ENCODE measurements at places on chromosomes 11 and 22. TPM values are rescaled to one million over a fixed set of nuclear protein-coding genes. Genes with fewer than 3 reads are reported as not detected.
A peak's percentile ranks its signal among the peaks of the same experiment; 100 is the strongest.

- no peak for DNase-seq
Observed at GRCh38 chr22:17699696-17700340, 61.3 kb downstream of the BCL2L13 start.

DNA sequence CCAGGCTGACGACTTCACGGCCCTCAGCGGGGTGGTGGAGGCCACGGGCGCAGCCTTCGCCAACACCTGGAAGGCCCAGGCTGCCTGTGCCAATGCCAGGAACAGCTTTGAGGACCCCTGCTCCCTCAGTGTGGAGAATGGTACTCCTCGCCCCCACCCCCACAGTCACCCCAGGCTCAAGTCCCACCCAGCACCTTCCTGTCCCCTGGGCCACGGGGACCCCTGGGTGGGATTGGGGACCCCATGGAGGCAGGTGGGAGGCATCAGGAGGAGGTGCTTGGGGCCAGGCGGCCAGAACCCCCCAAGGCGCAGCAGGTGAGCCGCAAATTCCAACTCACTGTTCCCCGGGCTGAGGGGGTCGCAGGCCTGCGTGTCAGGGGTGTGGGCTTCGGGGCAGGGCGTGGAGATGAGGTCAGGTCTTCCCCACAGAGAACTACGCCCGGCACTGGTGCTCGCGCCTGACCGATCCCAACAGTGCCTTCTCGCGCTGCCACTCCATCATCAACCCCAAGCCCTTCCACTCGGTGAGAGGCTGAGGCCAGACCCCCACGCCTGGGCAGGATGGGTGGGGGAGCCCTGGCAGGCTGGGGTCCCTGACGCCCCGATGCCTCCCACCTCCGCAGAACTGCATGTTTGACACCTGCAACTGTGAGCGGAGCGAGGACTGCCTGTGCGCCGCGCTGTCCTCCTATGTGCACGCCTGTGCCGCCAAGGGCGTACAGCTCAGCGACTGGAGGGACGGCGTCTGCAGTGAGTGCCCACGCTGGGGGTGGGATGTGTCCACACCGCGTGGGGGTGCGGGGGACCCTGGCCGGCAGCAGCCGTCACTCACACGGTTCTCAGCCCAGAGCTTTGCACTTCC, 9.4 kb downstream of the MUC5B start:
- DNase-seq = peak; percentile 62

DNA sequence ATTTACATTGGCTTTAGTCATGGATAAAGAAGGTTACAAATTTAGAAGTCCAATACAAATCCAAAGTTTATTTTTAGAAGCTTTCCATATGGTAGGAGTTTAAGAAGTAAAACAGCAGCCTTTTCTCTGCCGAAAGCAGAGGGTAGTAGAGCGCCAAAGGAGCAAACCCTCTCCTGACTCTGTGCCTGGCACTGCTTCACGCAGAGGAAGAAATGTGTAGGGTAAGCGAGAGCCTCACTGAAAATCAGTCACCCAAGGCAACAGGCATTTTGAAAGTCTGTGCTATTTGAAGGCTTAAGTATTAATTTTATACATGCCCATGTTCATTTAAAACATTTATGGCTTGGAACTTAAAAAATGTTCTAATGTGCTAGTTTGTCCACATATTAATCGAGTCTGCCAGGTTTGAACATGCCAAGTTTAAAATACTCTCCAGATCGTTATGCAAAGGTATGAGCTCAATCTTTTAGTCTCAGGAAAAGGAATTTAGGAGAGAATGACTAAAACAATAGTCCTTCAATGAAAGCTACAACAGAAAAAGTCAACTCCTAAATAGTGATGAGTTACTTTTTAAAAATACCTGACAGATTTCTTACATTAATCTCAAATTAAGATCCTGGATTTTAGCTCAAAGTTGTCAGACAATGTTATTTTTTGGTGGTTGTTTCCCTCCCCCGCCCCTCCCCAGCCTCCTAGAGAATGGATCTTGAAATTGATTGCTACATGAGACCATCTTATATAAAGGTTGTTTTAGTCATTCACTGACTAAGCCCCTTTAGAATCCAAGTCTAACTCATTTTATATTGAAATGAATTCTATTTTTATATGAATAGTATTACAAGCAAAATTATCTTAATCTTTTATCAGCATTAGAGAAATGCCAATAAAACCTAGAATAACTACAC, 38.7 kb downstream of the MRTFA start:
- DNase-seq = no peak

- DNase-seq = no peak
Observed at GRCh38 chr11:16195651-16196050, 160.7 kb downstream of the SOX6 start.

TMEM25 gene
- total RNA-seq = 20.7 TPM

APOBEC3H gene
- total RNA-seq = not detected
